Cardiac septum (tissue), 1 donor: ENCODE measurements at places on chromosomes 11 and 22. TPM values are rescaled to one million over a fixed set of nuclear protein-coding genes. Genes with fewer than 3 reads are reported as not detected.

DNA sequence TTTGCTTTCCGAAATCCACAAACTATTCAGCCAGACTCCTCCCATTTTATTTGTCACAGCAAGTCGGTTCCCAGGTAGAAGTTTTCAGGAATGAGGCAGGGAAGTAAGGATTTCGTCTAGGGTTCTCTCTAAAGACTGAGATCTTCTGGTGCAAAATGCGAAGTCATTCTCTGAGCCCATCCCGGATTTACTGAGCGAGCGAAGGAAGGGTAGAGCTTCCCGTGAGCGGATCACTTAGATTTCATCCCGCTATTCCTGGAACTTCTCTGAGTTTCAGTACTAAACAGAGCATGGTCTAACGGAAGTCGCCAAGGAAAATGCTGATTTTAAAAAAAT lies 3.1 kb upstream of the CALCA start:
- DNase-seq = no peak

DNA sequence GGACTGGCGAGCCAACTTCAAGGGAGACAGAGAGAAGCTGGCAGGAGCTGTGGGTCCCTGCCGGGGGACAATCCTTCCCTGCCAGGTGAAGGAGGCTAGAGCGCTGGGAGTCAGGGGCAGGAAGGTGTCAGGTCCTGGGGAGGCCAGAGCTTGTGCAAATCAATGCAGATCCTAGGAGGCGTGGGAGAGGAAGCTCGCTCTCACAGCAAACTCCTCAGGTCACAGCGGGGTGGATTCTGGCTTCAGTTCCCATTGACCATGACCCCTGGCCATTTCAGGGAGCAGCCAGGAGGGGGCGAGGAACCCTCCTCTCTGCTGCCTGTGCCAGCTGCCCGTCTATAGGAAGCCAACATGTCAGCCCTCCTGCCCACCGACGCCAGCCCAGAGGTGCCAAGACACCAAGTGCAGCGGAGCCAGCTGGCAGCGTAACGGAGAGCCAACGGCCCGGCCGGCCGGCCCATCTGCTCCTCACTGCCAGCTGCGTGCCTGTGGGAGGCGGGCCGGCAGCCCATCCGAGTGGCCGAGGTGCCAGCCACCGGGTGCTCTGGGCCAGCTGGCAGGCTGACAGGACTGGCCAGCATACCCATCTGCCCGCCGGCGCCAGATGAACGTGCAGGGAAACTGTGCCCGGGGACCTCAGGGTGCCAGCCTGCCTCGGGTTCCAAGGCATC lies 374.8 kb downstream of the MIAT start:
- DNase-seq = peak; percentile 76

MMP1 gene
- 0.11 TPM for total RNA-seq

GRCh38 chr11:18324381-18324780 lies 2.0 kb downstream of the GTF2H1 start:
- no peak for DNase-seq

GLB1L3 gene
- not detected for total RNA-seq

- DNase-seq = peak; percentile 91
Observed at GRCh38 chr11:57322256-57323166, 2.2 kb downstream of the TNKS1BP1 start.

TMEM258 gene
- 97.1 TPM for total RNA-seq

PLAAT2 gene
- not detected for total RNA-seq

GRCh38 chr11:16781936-16782919 lies 43.8 kb downstream of the C11orf58 start:
- DNase-seq = peak; percentile 72

DNA sequence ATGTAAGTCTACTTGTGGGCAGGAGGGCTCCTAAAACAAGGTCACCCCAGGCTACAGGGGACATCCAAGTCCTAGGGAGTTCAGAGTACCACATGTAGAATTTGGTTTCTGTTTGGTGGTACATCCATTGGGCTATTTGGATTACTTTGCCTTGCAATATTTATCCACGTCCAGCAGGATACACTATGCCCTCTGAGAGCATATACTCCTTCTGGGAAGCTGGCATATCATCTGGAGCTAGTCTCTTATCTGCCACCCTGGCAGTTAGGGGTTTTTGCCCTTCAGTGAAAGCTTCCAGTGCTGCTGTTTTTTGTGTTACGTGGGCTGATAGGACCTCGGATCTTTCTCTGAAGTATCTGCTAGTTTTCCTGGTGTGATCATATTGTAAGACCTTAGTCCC lies 7.3 kb downstream of the LMO2 start:
- DNase-seq = no peak

DNA sequence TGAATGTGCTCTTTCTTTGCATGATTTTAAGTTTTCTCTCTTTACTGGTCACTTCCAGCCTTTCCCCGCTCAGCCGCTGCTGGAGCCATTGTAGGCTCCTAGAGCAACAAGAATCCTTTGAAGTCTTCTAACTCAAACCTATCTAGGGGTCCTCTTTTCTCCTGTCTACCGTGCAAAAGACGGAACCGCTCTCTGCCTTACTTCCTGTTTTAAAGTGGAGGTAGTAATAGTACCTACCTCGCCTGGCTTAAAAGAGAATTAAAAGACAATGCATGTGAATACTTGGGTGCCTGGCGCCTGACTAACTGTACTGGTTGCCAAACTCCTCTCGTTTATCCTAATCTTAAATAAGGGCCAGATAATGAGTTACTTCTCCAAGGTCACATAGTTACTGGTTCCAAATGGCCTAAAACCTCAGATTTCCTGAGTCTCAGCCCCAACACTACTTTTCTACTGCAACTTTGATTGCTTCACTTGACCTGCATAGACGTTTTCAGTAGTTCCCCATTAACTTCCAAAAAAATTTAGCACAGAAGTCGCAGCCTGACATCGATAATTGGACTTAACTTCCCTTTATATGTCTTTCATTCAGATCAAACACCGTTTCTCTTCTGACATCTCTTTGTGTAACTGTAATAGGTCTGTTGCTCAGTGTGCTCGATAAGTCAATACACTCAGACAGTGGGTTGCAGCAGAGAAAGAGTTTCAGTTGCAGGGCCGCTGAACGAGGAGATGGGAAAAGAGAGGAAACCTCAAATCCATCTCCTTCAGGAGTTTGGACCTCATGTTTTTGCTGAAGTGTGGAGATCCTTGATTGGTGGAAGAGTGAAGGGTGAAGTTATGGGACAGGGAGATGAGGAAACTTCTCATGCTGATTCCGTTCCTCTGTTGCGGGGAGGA lies 891 bp downstream of the SAMM50 start:
- DNase-seq = no peak
